ENCODE measurements at places on chromosomes 13 and 19.

- peaks cover 4% of the 10 kb centered on the region for H3K4me1 ChIP-seq
- H3K4me3 ChIP-seq: no peak overlapping the region
- H3K27me3 ChIP-seq: no peaks in the 10 kb centered on the region
- no peaks in the 10 kb centered on the region for H3K36me3 ChIP-seq
- peak overlapping the region; percentile 51 for H3K27ac ChIP-seq
- peak; percentile 88 for DNase-seq
These were observed 56.5 kb downstream of the GADD45B start for GRCh38 chr19:2532252-2533071.

DNA sequence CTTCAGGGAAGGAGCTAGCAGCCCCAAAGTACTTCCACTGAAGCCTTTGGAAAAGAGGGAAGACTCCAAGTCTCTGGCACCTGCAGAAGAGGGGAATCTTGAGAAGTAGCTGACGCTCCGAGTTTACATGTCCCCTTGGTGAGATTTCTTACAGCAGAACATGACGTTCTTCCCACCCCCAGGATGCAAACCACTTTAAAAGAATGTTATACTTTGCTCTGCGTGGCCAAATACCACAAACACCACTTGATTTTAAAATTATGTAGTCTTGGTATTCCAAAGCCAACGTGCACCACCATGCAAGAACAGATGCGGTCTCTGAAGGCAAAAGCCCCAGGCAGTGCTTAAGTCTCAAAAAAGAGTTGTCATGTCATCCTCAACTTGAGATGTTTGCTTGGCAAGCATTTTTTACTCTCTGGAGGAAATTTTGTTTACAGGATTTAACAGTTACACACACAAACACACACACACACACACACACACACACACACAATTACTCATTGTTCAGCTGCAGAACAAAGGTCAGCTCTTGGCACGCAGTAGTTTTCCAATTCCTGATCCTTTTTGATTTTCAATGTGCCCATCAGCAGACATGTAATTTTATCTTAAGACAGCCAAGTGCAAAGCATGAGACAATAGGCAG lies 106.1 kb downstream of the RGCC start:
- no peak overlapping the region for H3K4me3 ChIP-seq
- H3K27me3 ChIP-seq: no peaks in the 10 kb centered on the region
- H3K4me1 ChIP-seq: peaks cover 19% of the 10 kb centered on the region
- peak; percentile 78 for DNase-seq

- H3K27ac ChIP-seq: no peak overlapping the region
- DNase-seq: no peak
- H3K36me3 ChIP-seq: no peaks in the 10 kb centered on the region
- H3K4me1 ChIP-seq: peaks cover 4% of the 10 kb centered on the region
- H3K27me3 ChIP-seq: peaks cover 14% of the 10 kb centered on the region
These were observed 7.1 kb downstream of the PCDH20 start for GRCh38 chr13:61408571-61408970.

DNA sequence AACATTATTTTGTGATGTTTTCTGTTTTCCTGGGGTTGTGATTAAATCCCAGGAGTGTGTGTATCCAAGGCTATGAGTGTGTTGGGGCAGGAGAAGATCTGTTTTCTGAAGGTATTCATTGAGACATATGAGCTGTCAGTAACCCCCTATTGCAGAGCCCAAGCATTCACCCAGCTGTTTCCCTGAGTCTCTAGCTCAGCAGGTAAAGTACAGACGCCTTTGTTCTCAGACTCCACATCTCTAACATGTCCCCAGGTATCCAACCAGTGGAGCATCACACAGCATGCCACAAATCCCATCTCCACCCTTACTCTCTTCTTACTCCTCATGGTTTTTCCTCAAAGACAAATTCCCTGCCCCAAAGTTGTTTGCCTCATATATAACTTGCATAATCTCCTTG lies 213.6 kb downstream of the PCDH20 start:
- no peak for DNase-seq
- H3K4me1 ChIP-seq: no peaks in the 10 kb centered on the region
- no peaks in the 10 kb centered on the region for H3K27me3 ChIP-seq
- H3K36me3 ChIP-seq: no peaks in the 10 kb centered on the region
- no peak overlapping the region for H3K4me3 ChIP-seq

- H3K4me3 ChIP-seq: no peak overlapping the region
- no peak overlapping the region for H3K27ac ChIP-seq
- no peak for DNase-seq
These were observed 62.4 kb upstream of the SERP2 start for GRCh38 chr13:44311011-44311780.

All from mesenchymal stem cell (in vitro differentiated cells and primary cell).